ENCODE measurements at places on chromosomes 16 and 17.

DNA sequence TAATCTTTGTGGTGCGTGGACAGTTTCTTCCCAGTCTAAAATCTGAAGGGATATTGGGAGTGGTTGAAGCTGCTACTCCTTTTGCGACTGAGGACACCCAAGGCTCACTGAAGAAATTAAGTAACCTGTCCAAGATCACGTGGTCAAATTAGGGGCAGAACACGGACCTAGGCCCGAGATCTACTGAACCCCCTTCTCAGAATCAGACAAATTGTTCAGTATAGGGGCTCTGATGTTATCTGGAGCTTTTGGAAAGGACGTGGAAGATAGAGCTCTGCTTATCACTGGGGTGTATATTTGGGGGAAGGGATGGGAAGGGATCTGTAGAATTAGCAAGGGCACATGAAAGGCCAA lies 857 bp downstream of the TANGO6 start:
- no peak for DNase-seq

- DNase-seq: no peak
Measured at GRCh38 chr16:89723279-89724250, 2.2 kb downstream of the ZNF276 start.

GRCh38 chr16:72554935-72555334 lies 383.0 kb upstream of the PMFBP1 start:
- no peak for DNase-seq

- peak; percentile 100 for DNase-seq
Measured at GRCh38 chr17:81119223-81120148, 45.8 kb upstream of the PVALEF start.

GRCh38 chr17:50844117-50844700 lies 8.8 kb downstream of the WFIKKN2 start:
- no peak for DNase-seq

DNA sequence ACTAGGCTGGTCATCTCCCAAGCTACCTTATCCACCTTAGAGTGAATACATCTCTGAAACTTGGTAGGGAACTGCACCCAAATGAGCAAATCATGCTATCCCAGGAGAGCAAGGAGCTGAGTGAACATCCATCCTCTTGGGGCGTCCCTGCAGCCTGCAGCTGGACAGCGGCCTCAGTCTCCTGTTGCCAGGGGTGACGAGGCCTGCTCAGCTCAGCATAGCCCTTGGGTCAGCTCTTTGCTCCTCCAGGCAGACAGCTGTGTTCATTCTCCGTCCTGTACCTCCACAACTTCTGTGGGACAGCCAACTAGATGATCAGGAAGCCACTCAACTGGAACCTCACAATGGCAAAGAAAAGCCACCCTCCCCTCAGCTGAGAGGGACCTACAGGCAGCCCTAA lies 111.9 kb downstream of the SOCS1 start:
- DNase-seq: no peak

- no peak for DNase-seq
Measured at GRCh38 chr16:64445245-64445644, 676.6 kb downstream of the CDH11 start.

DNA sequence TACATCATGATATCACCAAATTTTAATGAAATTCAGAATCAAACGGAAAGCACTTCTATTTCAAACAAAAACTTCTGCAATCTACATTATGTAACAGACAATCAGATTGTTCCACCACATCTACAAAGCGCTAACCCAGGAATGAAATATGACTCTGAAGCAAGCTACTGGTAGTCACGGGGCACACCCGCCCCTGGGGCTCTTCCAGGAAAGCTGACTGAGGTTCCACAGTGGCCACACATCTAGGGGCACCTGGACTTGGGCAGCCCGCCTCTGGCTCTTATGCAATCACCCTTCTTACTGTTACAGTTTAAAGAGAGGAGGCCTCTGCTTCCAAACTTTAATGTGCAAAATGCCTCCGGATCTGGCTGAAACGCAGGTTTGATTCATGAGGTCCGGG lies 27.5 kb downstream of the ZCCHC14 start:
- no peak for DNase-seq

- no peak for DNase-seq
Measured at GRCh38 chr17:28118362-28118761, 75.9 kb downstream of the NLK start.

DNA sequence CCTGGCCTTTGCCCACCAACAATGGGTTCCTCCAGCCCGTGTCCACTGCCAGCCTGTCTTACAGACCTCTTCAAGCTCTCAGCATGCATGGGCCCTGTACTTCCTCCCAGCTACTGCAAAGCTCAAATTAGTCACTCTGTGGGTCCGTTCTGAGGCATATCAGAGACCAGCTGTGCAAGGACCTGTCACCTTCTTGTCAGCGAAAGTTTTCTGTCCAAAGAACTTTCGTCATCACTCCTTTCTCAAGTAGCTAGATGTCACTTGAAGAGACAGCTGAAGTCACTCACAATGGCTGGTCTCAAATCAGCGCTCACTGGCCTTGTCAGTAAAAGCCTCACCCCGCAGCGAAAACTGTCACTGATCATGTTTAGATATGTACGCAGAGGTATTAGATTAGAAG lies 91.4 kb upstream of the DYNLRB2 start:
- no peak for DNase-seq

- DNase-seq: no peak
Measured at GRCh38 chr16:71467810-71468209, 5.8 kb upstream of the ZNF23 start.
